ENCODE measurements at places on chromosomes 11 and 22.

GRCh38 chr11:129643031-129643721 is 172.5 kb upstream of the TMEM45B start:
- DNase-seq, result no peak

DNA sequence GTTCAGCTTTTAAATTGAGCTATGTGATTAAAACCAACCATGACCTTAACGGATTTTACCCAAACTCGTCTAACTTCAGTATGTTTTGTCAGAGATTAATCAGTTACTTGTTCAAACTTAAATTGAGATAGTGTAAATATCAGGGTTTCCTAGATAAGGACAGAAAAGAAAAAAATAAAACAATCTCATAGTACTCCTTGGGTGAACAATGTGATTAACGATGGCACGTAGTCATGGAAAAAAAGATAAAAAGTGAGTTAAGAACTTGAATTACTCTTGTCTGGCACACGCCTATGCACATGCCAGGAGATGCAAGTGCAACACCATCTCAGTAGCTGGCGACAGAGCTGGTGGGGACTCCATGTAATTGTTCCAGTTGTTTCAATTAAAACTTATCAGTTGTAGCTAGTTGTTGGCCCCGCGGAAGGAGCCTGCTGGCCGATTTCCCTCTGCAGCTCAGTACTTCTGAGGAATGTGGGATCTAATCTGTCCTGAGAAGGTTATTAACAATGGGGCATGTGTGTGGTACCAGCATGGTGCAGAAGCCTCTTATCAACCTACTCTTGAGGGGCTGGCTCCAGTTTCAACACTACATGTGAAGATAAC is 3.0 kb downstream of the RASSF10 start:
- no peak for DNase-seq

DNA sequence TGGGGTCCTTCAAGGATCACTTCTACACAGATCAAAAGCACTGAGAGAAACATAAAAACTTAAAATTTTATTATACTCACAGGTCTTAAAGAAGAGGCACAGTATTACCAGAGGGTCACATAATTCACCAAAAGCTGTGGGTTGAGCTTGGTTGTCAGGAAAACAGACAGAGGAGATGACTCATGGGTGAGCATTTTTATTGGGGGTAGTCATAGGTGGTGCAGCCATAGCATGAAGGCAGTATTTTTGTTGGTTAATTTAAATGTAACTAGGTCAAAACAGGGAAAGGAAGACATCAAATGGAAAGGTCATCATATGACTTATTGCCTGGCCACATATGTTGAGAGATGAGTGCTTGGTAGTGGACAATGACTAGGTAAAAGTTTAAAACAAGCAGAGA is 24.2 kb downstream of the OR5B17 start:
- no peak for DNase-seq

- DNase-seq, result no peak
Observed at GRCh38 chr22:23519442-23520157, 60.5 kb downstream of the IGLL1 start.

DNA sequence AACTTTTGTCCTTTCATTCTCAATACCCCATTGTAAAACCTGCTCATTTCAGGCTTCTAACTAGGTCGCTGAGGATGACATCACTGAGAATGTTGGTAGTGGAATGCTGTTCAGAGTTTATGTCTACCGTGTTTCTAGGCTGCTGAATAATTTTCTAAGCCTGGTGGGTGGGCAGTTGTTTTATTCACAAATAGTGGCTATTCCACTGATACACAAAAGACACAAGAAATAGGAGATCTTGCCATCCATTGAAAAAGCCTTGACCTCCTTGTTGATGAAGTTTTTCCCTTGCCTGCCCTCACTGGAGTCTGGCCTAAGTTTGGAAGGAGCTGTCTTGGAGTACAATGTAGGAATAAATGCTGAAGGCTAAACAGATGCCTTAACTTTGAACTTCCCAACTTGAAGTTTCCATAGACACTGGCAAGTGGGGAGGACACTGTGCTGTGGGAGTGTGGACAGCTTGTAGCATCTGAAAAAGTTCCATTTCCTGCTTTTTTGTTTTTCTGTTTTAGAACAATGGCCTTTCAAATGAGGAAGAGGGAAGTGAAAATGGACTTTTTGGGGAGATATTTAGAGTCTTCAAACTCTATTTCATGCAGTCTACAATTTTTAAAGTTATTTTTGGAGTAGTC is 59.2 kb downstream of the TRIM44 start:
- DNase-seq, result no peak

DNA sequence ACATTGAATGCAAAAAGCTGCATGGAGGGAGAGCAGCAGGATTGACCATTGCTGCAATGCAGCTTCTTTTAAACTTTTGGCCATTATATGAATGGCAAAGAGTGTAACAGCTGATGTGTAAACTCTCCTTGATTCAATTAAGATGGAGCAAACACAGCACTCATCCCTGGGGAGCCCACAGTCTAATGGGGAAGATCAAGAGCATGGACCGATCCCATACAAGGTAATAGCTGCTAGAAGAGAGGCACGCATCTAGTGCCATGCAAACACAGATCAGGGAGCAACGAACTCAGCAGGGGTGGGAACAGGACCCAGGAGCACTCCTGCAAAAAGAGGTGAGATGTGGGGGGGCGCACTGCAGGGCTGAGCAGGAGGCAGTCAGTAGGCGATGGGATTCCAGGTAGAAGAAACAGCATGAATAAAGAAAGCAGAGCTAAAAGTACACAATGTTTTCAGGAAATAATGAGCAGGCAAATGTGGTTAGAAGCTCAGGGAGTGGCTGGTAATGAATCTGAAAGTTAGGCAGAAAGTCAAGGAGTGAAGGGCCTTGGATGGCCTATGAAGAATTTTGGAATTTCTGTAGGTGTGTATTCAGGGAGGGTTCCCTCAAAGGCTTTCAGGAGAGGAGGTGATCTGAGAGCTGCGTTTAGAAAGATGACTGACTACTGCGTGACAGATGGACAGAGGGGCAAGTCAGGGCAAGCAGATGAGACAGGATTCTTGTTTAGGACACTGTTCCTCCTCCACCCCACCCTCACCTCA is 17.2 kb upstream of the BMAL1 start:
- DNase-seq, result no peak

GRCh38 chr22:35727436-35727835 is 9.8 kb downstream of the APOL5 start:
- no peak for DNase-seq

DNA sequence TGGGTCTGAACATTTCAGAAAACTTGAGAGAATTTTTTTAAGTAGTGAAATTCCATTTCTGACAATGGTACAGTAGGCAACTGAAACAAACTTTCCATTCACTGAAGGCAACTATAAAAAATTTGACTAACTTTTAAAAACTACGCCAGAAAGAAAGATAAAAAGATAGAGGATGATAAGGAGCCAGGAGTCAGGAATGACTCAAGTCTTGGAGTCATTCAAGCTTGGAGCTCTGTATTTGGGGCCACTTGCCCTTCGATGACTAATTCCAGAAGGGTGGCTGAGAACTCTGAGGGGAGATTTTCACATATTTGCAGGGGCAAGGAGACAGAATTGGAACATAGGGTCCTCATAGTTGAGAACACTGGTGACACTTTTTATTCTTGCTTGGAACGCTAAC is 1083.2 kb upstream of the CNTN5 start:
- no peak for DNase-seq

DNA sequence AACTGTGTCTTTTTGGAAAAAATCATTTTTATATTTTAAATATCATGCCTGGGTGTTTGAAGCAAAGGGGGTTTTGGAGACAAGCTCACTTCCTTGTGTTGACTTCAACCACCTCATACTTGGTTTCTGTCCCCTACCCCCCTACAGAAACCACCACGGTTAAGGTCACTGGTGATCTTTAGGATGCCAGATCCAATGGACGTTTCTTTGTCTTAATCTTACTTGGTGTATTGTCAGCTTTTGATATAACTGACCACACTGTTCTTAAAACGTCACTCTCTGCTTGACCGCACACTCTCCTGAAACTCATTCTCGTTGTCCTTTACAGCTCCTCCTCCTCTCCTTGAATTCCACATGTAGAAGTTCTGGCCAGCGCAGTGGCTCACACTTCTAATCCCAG is 34.8 kb upstream of the SWAP70 start:
- DNase-seq, result no peak

- DNase-seq, result no peak
Observed at GRCh38 chr11:36056160-36056751, 112.4 kb downstream of the LDLRAD3 start.

GRCh38 chr11:125412509-125412908 is 83.6 kb downstream of the FEZ1 start:
- no peak for DNase-seq

- DNase-seq, result no peak
Observed at GRCh38 chr11:128421577-128422330, 165.6 kb downstream of the ETS1 start.

DNA sequence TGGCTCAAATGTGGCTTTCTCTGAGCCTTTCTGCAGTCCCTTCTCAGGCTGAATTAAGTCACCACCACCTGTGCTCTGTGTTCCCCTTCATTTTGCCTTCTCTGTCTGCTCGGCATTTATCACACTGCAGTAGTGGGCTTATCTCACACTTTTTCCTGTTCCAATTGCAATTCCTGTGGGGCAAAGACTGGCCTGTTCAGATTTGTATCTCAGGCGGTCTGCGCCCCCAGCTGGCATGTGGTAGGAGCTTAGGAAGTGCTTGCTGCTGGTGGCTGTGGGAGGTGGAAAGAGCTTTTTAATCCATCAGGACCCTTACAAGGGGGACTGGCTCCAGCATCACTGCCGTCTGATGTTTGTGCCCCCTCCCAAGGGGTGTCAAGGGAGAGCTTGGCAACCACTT is 21.2 kb downstream of the BMAL1 start:
- no peak for DNase-seq

DNA sequence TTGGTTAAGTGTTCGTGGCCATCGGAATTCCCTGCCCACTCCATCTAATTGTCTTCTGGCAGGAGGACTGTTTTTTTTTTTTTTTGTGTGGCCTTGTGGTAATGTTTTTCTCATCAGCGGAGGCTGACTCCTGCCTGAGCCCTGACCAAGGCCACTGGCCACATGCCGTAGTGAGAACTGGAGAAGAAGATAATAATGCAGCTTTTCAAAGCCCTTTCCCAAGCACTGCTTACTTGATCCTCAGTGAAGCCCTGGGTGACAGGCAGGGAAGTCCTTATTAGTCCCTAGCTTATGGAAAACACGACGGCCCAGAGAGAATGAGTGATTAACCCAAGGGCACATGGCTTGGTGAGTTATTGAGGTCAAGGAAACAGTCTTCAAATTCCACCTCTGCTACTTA is 71.2 kb downstream of the ADM start:
- no peak for DNase-seq

DNA sequence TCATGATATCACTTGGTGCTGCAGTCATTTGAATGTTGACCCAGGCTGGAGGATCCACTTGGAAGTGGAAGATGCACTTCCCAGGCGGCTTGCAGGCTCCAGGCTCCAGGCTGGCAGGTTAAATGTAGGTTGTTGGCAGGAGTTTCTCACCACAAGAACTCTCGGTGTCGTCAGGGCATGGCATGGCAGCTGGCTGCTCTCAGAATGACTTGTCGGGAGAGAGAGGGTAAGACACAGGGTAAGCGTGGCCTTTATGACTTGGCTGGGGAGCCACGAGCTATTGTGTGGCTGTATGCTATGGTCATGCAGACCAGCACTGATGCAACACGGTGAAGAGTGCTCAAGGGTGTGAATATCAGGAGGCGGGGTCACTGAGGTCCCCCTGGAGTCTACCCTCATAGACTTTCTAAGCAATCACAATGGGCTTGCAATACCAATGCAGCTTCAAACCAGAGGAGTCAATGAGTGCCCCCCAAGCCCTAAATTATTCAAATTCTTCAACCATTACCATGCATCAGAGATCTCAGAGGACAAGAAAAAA is 1027.7 kb downstream of the OPCML start:
- DNase-seq, result no peak

GRCh38 chr11:93131709-93132108 is 66.1 kb downstream of the SLC36A4 start:
- DNase-seq, result no peak

DNA sequence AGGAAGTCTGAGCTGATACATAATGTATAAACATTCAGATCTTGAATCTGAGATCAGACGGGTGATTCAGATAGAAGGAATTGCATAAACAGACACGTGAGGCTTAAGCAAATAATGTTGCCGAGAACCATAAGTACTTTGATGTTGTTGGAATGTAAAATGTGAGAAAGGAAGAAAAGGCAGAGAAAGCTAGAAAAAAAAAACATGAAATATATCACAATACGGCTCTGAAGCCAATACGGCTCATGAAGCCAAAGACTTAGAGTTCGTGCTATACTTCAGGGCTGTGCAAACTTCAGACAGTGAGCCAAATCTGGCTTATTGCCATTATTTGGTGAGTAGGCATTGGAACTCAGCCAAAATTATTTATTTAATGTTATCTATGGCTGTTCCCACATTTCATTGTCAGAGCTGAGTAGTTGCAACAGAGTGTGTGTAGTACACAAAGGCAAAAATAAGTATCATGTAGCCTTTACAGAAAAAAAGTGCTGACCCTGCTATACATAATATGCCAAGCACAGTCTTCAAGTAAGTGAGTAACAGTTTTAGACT is 673.3 kb downstream of the CNTN5 start:
- no peak for DNase-seq

DNA sequence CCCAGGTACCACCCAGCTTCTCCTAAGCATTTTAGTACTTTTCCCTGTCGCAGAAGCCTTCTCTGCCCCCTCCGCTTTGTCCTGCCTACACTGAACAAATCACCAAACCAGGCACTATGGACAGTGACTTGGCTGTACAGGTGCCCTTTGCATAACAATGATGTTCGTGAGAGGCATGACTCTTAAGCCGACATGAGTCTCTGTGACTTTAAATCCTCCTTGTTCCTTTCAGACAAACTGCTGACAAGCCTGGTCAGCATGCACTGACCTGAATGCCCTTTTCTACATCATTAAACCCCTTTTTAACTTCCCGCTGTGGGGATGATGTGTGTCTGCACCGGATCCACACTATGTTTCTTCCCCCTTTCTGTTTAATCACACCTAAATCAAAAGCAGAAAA is 16.6 kb downstream of the CAVIN3 start:
- DNase-seq, result no peak

DNA sequence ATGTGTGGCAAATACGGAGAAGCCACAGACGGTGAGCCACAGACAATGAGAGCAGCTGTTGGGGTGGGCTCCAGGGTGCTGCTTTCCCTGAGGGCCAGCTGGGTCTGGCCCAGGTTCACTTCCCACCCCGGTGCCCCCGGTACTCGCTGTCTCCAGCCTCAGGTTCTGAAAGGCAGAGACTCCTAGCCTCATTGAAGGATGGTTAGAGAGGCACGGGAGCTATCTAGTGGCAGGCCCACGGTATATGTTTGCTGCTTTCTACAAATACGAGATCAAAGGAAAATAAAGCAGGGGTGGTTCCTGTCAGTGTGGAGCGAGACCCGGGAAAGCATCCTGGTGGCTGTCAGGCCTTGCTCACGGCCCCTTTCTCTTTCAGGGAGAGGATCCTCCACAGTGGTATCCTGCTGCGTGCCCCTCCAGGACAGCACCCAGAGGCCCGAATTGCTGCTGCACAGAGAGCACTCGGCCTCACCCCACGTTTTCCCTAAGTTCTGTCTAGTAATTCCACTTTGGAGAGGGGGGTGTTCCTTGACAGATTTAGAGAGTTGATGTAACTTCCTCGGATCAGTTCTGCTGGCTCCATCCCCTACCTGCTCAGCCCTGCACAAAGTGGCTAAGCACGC is 3.0 kb downstream of the TMEM80 start:
- DNase-seq, result no peak

All from T-helper 9 cell (primary cell).